Activated CD4-positive, alpha-beta T cell treated with anti-CD3 and anti-CD28 coated beads for 1 hour (primary cell): ENCODE measurements at places on chromosomes 4 and X.

DNA sequence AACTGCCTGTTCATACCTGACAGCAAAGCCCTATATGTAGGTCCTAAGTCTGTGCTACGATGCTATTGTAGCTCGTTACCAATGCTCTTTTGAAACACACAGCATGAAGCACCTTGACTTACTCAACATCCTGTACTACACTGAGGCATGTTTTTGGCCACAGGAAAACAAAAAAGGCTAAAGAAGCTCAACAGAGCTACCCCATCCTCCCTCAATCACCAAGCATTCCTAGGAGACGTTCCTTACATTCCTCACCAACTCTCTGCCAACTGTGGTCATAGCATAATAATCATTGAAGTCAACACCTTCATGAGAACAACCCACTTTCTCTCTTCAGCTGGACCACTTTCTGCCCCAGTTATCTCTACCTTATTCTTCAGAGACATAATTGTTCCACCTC, 73.7 kb upstream of the SLC25A43 start:
- DNase-seq, result no peak

- DNase-seq, result no peak
Observed at GRCh38 chr4:102168580-102168979, 176.7 kb downstream of the SLC39A8 start.

DNA sequence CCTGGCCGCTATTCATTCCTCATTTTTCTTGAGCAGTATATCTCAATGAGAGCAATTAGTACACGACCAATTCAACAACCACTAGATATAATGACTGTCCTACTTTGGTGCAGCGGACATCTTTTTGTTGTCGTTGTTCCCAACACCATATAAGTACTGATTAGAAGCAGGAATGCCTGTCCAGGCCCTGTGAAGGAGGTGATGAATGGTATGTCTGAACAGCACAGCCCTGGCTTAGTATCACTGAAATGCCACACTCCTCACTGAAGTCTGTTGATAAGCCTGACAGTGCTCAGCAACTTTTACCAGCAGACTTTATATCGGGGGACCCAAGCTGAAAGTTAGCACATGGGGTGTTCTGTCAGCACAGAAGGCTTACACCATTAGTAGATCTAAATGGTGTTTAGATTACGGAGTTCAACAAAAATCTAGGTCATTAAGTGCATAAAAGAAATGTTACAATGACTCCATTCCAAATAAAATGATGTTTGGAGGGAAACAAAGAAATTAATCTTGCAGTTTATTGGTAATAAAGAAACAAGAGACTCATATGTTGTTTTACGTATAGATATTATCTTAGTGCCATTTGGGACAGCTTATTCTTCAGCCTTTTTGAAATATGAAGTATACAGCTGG, 228.3 kb upstream of the TTC29 start:
- DNase-seq, result no peak

- peak; percentile 13 for DNase-seq
Observed at GRCh38 chrX:118536687-118537461, 41.3 kb downstream of the DOCK11 start.

DNA sequence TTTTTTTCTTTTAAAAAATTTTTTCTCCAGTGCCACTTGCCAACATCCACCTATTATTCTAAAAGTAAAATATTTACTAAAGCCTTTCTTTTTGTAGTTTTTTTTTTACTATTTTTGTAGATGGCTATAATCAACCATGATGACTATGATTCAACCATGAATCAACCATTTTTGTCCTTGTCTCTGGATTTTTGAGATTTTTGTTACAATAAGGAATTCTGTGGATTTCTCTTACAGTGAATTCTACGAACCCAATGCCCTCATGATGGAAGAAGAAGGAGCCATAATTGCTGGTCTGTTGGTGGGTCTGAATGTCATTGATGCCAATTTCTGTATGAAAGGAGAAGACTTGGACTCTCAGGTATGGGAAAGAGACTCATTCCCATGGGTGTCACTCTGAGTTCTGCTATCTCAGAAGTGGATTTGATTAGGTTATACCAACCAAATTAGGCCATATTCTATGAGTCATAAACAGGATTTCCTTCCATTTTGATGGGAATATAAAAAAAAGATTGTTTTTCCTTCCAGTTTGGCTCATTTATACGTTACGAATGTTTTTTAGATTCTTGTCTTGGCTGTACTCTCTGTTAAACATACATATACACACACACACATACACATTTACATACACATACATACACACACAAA, 46.7 kb downstream of the RUFY3 start:
- DNase-seq, result no peak

DNA sequence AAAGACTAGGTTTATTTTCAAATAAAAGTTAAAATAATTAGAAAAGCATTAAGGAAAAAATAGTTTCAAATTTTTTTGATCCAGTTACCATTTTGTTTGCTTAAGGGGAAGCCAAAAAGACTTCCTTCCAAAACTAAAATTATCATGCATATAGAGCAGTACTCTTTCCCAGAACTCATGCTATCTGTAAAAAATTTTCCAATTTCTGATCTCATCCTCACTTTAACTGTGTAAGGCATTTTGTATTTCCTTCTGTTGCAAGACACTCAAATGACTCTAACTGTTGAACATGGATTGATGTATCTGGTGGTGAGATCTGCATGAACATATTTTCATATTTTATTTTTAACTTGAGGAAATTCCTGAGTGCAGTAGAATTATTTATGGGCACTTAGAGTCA, 150.1 kb downstream of the ADAM29 start:
- no peak for DNase-seq

DNA sequence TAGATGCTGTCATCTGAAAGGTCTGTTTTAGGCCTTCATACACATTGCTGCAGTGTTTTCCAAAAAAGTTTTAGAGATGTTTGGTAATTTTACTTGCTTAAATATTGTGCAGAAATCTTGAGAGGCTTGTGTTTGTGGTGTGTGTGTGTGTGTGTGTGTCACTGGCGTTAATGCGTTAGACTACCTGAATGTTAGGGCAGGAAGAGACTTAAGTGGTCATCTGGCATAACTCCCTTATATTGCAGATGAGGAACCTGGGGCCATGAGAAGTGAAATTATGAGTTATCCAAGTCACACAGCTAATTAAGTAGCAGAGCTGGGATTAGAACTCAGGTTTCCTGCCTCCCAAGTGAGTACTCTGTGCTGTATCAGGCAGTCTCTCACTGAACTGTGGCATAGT, 1.4 kb downstream of the LSM6 start:
- DNase-seq, result no peak

DNA sequence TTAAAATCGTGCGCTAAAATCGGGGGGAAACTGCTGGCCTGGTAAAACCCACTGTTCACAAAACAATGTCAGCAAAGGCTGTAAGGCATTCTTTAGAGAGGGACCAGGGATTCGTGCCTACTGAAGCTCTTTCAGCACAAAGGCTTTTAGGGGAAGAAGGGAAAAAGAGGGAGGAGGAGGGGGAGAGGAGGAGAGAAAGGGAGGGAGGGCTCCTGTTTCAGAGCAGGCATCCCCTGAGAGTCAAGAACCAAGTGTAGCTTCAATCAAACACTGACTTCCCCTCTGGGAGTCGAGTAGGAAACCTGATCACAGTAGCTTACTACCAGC, 9.5 kb downstream of the BCOR start:
- DNase-seq, result no peak

- no peak for DNase-seq
Observed at GRCh38 chr4:7813674-7814073, 126.0 kb downstream of the AFAP1 start.

DNA sequence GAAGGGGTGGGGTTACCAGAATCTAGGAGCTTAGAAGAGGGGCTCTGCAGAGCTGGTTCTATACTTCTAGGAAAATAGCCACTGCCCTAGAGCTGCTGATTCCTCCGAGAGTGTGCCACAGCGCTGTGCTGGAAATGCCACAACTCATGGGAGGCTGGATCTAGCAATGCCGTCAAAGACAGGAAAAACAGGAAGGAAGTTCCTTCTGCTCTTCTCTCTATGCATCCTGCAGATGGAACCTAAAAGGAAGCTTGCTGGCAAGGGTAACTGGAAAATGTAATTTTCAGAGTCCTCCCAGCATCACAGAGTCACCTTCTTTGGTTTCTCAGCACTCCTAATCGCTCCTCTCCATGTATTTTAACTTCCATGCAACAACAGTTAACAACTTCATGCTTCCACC, 121.2 kb upstream of the TLL1 start:
- no peak for DNase-seq

GRCh38 chr4:140116442-140117104, 37.4 kb downstream of the MAML3 start:
- DNase-seq, result no peak

DNA sequence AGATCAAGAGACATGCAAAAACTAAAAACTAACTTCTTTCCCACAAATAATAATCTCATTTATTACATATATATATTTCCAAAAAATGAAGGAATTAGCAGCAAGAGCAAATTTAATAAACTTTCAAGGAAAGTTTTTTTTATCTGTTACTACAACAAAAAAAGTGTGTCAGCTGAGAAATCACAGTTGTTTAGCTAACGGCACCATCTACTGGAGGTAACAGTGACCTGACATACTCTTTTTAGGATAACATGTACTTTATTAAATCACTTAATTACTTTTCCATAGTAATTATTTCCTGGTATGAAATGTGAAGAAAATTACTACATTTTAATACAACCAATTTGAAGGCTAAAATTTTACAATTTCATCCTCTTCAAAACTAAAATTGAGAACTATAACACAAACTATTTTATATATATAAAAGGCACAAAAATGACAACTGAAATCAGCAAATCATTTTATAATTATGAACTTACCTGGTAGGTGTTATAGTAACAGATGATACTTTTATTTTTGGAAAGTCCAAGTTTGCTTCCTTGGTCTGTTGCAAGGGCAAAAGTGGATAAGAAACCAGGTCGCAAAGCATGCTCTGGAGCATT, 9.1 kb downstream of the LAMTOR3 start:
- DNase-seq, result no peak
